Astrocyte of the hippocampus (primary cell): ENCODE measurements at places on chromosomes 11 and 22.
A peak's percentile ranks its signal among the peaks of the same experiment; 100 is the strongest.

GRCh38 chr11:83982825-83983224 is 696.7 kb upstream of the CCDC90B start:
- no peak for DNase-seq

DNA sequence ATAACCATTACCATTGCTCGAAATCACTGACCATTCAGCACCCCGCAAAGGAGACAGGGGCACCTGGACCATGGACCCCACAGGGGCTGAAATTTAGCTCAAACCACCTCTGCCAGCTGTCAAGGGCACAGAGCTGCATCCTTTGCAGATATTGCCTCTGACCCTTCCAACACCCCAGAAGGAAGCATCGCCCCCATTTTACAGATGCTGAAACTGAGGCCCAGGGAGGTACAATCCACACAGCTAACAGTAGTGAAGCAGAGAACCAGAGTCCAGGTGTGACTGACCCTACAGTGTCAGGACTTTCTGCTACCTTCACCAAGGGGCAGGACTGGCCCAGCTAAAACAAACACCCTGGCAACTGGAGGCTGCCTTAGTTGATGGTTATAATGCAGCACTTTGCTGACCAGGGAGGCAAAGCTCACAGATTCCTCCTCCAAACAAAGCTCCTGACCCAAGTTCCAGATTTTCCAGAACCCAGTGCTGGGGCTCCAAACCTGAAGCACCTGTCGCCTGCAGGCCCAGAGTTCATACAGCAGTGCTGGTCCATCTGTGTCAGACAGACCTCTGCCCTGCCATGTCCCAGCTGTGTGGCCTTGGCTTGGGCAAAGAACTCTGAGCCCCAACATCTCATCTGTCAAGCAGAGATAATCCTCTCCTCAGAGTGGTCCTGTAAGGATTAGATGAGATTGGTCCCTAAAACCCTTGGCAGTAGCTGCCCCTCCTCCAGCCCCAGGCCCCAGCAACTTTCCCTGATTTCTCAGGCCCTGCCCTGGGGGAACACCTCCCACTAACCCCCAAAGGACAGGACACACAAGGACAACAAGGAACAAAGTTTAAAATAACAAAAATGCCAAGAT is 15.2 kb upstream of the ARAP1 start:
- no peak for DNase-seq

DNA sequence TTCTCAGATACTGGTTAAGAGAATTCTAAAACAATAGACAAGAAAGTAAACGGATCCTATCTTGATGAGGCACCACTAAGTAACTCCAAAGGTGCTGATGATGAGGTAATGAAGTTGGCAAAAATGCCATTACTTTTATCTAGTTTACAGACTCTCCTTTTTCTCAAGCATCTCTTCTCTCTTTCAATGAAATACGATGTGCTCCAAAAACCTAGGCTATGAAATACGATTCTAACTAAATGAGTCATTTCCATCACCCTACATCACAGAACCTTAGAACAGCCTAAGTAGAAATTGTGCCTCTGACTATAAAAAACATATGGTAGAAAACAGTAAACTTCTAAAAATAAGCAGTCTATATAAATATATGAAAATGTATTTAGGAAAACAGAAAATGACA is 58.9 kb upstream of the ARHGAP32 start:
- no peak for DNase-seq

DNA sequence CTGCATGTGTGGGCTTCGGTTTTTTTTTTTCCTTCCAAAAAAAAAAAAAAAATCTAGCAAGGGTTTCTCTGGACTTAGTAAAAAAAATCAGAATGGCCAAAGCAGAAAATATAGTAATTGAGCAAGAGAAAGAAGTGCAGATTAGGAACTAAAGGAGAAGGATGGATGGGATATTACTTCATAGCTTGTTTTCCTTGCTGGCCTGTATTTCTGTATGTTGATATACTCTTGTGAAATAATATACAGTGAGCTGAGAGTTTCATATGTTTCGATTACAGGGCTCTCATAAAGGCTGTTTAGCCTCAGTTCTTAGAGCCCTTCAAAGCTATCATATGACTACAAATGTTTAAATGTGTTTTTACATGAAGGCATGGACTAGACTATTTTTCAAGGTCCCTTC is 34.3 kb upstream of the NFRKB start:
- no peak for DNase-seq

- no peak for DNase-seq
Measured at GRCh38 chr11:22584976-22585375, 40.6 kb downstream of the FANCF start.

GRCh38 chr11:113896156-113896879 is 8.3 kb upstream of the HTR3B start:
- peak; percentile 54 for DNase-seq

DNA sequence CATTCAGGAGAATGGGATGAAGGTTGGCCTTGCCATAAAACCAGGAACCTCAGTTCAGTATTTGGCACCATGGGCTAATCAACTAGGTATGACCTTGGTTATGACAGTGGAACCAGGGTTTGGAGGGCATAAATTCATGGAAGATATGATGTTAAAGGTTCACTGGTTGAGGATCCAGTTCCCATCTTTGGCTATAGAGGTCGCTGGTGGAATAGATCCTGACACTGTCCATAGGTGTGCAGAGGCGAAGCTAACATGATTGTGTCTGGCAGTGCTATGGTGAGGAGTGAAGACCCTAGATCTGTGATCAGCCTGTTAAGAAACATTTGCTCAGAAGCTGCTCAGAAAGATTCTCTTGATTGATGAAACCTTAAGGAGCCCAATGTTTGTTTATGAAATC is 5.7 kb downstream of the NF2 start:
- no peak for DNase-seq

DNA sequence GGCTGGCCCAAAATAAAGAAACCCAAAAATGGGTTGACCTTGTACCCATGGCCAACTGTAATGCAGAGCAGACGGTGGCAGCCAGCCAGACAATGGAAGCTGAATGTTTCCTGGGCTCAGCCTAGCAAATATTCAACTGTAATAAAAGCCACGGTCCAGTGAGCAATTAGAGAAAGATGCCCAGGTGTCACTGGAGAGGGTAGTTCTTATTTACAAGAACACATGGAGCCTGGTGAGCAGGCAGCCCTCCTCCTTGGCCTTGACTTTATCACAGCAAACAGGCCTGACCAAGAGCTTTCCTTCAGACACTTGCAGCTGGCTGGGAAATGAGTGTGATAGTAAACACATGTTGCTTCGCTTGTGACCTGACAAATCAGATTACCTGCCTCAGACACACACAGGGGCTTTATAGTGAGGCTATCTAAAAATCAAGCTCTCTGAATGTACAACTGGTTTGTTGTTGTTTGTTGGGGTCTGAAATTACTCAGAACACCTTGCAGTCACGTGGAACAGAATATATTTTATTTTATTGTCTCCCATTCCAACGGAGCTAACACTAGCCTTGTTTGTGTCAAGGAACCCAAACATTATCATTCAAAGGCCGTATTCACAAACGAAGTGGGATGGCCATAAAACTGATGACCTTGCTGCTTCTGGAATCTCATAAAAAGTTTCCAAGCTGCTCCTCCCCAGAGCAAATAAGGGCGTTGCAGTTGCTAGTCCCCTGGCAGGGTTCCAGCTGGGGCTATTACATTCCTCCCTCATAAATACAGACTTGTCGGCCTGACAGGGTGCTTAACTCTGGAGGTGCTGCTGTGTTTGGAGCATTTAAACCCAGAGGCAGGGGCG is 161.1 kb downstream of the BBOX1 start:
- peak; percentile 84 for DNase-seq

- no peak for DNase-seq
Measured at GRCh38 chr11:27122001-27122400, 81.4 kb downstream of the BBOX1 start.

- DNase-seq, result no peak
Measured at GRCh38 chr11:18374956-18375355, 19.4 kb upstream of the LDHA start.

GRCh38 chr22:37219533-37219932 is 7.3 kb upstream of the SSTR3 start:
- no peak for DNase-seq

DNA sequence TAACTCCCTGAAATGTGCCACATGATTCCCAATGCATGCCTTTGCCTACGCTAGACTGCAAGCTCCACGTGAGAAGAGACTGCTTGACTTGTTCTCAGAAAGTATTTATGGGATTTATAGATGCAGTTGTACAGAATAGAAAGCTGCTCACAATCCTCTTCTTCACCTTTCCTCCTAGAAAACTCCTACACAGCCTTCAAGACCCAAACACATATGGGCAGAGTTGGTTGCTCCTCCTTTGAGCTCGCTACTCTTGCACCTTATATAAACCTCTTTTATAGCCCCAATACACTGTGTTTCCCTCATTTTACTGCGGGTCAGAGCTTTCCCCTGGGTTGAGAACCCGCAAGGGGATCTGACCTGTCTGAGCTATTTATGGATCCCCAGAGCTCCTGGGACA is 16.4 kb downstream of the C1QTNF6 start:
- no peak for DNase-seq

- peak; percentile 38 for DNase-seq
Measured at GRCh38 chr22:32539631-32540421, 65.2 kb downstream of the FBXO7 start.

- DNase-seq, result no peak
Measured at GRCh38 chr11:454801-455565, 4.9 kb downstream of the PTDSS2 start.

GRCh38 chr22:48704335-48704734 is 1123.3 kb downstream of the BRD1 start:
- DNase-seq, result no peak

DNA sequence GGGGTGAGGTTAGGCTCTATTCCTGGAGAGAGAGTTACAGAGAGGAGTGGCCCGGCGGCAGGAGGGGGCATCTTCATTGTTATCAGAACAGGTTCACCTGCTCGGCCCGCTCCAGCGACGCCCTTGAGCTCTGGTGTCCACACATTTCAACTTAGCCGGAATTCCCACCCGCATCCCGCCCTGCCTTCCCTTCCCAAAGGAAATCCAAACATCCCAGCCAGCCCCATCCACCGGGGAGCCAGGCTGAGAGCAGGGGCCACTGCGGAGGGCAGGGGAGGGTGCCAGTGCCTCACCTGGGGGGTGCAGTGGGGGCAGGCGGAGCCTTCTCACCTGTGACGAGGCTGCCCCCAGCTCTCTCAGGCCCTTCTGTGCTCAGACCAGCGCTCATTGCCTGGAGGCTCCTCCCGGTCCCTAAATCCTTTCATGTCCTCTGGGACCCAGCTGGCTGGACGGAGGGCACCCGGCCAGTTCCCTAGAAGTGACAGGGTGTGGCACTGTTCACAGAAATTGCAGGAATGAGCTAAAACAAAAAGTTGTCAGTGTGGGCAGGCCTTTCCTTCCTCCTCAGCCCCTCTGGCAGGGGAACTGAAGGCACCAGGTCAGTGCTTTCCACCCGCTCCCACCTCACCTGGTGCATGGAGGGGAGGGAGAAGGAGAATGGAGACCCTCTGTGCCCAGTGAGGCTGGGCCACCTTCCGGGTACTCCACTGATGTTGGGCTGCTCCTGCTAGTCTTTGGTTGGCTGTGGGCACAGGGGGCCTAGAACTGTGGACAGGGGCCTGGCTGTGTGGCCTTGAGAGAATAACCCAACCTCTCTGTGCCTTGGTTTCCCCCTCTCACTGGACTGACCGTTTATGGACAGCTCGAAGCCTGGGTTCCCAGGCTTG is 2.2 kb upstream of the MRGPRG start:
- DNase-seq, result no peak

DNA sequence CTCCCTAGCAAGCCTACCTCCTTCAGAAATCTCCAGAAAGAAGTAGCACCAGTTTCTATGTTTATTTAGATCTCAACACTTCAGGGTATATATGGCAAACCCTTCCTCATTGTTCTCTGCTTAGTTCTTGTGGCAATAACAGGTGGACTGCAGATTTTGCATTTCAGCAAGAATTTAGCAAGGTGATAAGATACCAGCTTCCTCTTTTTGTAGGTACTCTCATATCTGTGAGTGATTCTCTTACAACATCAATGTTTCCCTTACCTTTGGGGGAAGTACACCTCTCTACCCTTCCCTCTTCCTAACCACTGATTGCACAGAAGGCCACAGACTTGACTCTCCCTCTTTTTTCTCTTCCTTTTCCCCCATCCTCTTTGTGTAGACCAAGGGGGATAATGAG is 230.9 kb upstream of the SESN3 start:
- no peak for DNase-seq

DNA sequence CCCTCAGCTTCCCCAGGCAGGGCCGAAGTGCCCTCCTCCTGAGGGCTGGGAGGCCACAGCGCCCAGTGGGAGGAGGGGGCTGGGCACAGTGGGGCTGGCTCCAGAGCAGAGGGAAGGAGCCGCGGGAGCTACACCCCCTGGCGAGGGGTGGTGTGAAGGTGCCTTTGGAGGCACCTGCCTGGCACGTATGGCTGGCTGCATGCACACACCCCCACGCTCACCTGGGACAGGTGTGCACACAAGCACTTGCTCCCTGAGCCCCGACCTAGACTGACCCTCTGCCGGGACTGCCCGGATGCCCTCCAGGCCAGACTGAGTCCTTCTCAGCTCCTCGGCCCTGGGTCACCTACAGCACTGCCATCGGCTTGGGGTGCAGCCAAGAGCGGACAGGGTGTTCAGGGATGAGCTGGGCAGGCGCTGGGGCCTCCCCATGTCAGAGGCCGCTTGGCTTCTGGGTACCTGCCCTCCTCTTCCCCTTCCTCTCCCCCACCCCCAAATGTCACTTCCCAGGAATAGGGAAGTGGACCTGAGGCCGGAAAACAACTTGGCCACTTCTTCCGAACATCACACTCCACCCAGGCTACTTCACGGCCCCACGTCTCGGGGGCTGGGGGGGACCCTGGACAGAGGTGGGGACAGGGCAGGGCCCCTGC is 7.4 kb upstream of the PIM3 start:
- no peak for DNase-seq
